ENCODE measurements at places on chromosomes 5 and 9.

DNA sequence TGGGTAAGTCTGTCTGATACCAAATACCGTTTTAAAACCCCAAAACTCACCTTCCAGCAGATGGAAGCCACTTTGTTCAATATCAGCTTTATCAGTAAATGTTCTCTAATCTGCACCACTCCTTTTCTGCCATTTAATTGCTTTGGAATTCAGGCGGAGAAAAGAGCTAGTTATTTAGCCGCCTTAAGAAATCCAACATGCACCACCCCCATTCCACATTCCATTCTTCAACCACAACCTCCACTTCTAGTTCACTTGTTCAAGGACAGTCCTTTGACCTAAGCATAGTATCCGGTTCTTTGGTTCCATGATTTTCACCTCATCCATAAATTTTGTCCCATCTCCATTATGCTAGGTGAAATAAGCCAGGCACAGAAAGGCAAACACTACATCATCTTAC lies 240.1 kb downstream of the DNAH5 start:
- no peak for DNase-seq

- no peak for DNase-seq
These were observed 72.8 kb upstream of the IFNK start for GRCh38 chr9:27451207-27451797.

DNA sequence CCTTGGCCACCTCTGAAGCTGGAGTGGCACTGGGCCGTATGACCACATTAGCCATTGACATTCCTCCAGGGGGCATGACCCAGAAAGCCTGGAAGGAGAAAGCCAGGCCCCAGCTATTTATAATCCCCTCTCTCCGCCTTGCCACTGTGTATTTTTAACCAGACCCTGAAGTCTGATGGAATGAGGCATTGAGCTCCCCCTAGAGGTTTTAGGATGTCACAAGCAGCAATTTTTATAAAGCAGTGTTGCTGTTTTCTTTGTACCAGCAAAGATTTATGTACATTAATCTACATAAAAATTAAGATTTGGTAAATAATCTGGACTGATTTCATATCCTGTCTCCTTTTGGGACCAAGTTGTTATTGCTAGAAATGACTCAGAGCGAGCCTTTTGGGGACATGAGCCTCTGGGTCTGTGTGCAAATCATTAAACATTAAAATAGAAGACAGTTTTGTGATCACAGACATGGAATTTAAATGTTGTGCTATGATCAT lies 127.1 kb downstream of the TRIO start:
- DNase-seq, result no peak

- DNase-seq, result no peak
These were observed 94.5 kb downstream of the F2RL2 start for GRCh38 chr5:76528547-76529331.

DNA sequence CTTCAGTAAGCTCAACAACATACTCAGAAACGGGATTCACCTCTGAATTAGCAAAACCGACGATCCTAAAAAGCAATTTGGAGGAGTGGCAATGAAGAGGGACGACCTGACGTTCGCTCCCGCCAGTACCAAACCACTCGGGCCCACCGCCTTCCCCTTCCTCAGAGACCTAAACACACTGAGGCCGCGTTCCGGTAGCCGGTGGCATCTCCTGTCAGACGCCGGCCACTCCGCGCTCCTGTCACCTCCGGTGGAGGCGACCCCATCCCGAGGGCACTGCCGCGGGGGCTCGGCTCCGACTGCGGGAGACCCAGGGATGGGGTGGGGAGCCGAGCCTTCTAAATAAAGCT lies 617 bp downstream of the PPP6C start:
- DNase-seq, result no peak

DNA sequence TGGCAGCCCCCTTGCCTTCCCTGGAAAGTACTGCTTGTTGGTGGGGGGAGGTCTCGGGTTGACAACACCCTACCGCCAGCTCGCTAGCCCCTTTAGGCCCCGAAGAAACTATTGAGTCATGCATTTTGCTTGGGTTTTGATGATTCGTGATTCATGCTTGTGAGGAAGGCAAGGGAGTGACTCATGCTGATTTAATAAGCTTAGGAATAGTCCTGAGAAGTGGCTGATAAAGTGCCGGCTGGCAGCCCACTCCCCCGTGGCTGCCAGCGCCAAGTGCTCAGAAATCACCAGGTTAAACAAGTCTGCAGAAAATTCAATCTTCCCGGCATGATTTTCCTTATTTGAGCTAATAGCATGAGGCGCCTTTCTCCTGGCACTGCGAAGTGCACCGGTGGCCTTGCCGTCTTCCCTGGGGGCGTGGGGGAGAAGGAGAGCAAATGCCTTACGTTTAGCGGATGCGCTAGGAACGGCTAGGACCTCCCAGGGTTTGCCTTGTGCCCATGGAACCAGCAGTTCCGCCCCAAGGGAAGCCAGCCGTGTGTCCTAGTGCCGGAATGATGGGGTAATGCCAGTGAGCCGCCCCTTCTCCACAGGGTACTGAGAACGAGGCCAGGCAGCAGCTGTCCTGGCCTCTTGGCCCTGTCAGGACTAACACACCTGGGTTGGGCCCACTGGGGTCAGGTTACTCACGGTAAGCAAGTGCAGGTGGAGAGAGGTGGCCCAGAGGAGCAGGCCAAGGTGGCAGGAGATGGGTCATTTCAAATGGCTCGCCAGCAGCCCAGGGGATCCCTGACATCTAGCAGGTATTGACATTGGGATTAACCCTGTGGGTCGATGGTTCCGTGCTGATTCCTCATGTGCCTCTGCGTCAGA lies 151.9 kb downstream of the MACROH2A1 start:
- DNase-seq, result peak; percentile 80

DNA sequence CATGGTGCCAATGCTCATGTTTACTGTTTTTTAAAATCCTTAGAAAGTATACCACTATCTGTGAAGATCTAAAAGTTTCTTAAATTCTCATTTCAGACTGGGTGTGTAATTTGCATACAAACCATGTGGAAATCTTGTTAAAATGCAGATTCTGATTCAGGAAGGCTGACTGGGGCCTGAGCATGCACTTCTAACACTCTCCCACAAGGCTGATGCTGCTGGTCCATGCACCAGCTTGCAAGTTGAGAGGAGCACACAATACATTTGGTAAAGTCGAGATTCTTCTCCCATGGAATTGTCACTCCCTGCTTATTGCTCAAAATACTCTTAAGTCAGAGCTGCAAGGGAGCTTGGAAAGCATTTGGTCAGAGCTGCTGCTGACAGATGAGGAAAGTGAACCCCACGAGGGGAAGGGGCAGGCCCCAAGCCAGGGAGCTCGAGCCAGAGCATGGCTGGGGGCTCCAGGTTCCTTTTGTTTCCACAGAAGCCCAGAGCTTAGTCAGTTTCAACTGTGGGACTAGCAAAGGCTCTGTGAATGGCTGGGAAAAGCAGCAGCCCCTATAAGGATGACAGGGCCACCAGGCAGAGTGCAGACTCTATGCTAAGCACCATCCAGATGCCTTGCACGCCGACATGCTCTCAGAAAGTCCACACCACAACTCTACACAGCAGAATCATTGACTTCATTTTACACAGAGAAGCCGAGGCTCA lies 93.5 kb upstream of the HAND1 start:
- no peak for DNase-seq

DNA sequence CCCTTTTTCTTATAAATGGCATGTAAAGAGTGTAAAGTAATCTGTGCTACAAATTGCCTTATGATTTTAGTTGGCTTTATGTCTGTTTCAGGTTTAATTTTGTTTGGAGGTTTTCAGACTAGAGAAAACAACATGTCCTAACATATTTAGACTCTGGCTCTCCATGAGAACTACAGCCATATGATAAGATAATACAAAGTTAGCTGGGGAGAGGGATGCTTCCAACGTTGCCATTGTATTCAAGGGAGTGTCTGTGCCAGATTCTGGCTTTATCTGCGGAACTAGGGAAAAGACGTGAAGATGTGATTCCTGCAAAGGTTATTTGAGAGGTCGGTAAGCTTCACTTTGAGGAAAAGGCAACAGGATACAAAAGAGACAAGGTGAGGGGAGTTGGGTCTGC lies 140.0 kb upstream of the OTULINL start:
- no peak for DNase-seq

GRCh38 chr5:1201327-1202025 lies at the start of gene SLC6A19:
Gene SLC6A19, plus strand, starts transcription at chr5:1201595. Its CDS starts 56 bp downstream, at chr5:1201651.
- no peak for DNase-seq

DNA sequence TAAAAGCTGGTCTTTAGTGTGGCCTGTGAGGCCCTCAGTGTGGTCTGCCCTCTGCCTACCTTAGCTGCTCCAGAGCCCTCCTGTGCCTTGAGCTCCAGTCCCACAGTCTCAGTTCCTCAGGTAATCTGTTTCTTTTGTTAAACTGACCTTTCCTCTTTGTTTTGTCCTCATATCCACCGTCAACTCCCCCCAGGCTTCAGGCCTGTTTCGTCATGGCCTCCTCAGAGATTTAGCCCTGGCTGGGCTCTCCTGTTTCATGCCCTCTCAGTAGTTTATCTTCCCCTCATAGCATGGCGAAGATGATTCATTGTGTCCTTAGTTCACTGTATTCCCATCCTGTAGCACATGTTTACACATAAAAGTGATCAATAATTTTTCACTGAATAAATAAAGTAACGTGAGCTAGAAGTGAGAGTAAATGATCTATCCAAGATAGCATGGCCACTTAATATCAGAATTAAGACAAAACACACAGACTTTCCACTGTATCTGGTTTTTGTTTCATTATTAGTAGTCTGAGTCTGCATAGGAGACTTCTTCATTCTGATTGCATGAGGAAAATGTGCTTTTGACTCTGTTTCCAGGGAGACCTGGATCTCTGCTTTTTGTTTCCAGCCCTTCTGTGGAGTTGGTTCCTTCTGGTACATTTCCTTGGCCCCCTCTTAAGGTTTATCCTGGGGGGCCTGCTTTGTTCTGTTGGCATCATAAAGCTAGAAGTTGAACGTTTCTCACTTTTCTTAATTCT lies 70.5 kb downstream of the SNX24 start:
- no peak for DNase-seq
